ENCODE measurements at places on chromosomes 13 and 19.

DNA sequence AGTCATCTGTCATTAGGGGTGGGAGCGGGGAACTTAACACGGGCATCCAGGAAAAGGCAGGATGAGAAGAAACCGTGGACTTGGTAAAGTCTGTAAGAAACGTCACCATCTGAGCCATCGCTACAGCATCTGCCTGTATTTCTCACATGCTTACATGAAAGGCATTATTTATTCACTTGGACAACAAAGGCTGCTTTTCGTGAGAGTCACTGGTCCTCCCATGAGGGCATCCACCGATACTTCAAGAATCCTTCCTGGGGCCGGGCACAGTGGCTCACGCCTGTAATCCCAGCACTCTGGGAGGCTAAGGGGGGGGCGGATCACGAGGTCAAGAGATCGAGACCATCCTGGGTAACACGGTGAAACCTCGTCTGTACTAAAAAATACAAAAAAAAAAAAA, 16.1 kb downstream of the ZNF446 start:
- DNase-seq = no peak

GRCh38 chr13:37427843-37428494, 170.6 kb downstream of the POSTN start:
- DNase-seq = no peak

DNA sequence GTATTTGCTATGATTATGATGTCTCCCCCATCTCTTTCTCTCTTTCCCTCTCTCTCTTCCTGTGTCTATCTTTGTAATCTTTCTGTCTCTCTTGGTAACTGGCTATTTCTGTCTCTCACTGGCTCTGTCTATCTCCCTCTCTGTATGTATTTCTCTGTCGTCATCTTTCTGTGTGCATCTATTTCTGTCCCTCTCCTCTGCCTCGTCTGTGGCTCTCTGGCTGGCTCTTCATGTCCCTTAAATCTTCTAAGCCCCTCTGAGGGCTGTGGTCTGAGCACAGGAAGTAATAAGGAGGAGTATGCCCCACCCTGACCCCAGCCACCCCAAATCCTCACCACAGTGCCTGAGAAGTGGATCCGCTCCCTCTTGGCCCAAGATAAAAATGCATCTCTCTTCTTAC, 104.4 kb downstream of the DNAJC15 start:
- DNase-seq = no peak

GRCh38 chr13:99203601-99204579, 3.2 kb downstream of the UBAC2 start:
- no peak for DNase-seq

GRCh38 chr19:41882568-41883462, at the start of gene ARHGEF1:
Gene ARHGEF1 (plus strand): TSS chr19:41883184. CDS start chr19:41888083, 4,899 bp downstream.
- no peak for DNase-seq

GRCh38 chr19:34881982-34882381, 44.7 kb upstream of the ZNF30 start:
- peak; percentile 0 for DNase-seq

Measured in HFF-Myc (cell line).